ENCODE measurements at places on chromosomes 2 and 18.

DNA sequence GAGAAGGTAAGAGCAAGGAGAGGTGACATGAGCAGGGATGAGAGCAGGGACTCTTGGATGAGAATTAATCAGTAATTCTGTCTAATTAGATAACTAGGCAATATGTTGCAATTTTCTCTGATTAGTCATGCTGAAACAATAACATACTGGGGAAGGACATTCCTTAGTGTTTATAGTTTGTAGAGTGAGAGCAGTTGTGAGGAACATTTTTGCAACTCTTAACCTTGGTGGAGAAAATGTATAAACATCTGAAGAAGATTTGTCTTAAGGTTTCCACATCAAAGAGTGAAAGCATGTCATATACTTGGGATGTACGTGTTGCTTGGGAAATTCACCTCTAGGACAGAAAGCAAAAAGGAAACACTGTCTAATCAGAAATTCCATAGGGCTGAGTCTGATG lies 955.4 kb upstream of the FANCL start:
- DNase-seq = no peak

DNA sequence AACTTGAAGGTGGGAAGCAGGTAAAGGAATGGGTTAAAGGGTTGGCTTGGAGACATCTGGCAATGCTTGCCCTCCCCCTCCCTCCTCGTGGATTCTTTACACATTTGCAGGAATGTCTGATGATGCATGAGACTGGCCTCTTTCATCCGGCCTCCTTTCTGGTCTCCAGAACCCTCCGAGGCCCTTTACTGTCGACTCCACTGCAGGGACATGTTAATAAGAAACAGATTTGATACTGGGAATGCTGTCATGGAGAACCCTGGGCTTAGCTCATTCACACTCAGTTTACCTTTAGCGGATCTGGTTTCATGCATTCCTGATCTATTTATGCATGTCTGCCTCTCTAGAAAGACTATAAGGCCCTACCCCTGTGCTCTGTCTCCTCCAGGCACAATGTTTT lies 238.7 kb downstream of the TGIF1 start:
- DNase-seq = no peak

DNA sequence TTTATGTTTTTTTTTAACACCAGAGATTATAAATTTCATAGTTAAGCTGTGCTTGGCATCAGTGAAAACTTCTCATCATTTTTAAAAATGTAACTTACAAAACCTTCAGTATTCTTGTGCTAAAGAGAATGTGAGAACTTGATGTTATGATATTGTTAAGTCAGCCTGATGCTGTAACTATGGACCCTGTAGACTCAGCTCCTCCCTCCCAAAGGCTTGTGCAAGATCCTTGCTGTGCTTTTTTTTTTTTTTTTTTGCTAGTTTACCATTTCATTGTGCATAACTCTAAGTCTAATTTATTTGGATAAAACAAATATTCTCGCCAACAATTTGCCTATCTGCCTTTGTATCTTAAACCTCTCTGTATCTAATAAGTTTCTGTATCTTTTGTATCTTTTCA lies 12.9 kb upstream of the TFPI start:
- no peak for DNase-seq

DNA sequence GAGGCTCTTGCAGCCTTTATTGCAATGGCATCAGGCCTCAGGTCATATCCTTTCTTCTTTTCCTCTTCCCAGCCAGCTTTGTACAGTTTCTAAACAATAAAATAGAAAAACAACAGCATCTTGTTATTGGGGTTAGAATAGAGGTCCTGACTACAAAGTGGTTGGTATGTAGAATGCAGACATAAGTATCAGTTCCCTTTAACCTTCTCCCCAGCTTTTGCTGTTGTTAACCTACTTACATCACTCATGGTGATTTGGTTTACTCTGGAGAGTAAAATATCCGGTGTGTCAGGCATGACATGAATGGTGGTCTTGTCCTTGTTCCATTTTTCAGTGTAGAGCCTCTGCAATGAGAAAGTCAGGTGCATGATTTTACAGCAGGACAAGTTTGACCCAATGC lies 69.8 kb downstream of the NEB start:
- no peak for DNase-seq

DNA sequence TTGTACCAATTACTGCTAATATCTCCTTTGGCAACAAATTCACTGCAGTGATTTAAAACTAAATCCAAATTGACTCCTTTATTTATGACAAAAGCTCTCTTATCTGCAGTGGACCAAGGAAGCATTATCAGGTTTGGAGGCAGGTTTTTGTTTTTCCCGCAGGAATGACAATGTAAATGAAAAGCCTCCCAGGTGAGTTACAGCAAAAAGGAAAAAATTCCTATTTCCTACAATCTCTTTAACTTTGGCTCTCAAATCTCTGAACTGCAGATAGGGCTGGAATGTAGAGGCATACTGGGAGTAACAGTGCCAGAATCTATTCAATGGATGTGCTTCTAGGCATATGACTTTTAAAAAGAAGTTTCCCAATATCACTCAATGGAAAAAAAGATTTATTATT lies 28.9 kb upstream of the LRP2 start:
- DNase-seq = no peak

GRCh38 chr18:57389271-57389670 lies 36.9 kb downstream of the ST8SIA3 start:
- no peak for DNase-seq

DNA sequence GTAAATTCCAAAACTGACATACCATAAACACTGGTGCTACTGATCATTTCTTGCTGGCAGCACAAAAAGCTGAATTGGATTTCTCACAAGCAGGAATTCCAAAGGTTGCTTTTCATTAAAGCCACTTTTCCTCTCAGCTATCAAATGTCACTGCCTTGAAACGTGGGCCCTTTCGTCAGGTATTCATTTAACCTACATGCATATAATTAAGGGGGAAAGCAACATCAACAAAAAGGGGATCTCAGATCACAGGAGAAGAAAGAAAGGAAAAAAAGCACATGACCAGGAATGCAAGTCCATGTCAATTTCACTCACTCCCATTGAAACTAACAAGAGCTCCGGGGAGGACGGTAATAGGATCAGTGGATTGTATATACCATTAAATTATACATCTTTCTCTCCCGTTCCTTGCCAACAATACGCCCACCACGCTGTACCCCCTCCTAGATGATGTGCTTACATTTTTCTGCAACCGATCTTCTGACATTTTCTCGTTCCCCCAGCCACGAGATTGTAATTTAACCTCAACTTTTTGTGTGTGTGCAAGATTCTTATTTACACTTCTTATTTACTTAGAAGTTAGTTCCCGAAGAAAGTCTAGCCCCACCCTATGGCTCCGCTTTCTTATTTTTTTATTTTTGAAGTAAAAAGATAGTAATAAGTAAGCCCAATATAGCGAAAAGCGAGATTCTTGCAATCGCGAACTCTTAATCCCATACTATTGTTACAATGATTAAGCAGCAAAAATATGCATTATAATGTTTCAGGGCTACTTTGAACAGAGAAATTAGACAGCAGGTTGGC lies 725 bp downstream of the FIGN start:
- DNase-seq = no peak

DNA sequence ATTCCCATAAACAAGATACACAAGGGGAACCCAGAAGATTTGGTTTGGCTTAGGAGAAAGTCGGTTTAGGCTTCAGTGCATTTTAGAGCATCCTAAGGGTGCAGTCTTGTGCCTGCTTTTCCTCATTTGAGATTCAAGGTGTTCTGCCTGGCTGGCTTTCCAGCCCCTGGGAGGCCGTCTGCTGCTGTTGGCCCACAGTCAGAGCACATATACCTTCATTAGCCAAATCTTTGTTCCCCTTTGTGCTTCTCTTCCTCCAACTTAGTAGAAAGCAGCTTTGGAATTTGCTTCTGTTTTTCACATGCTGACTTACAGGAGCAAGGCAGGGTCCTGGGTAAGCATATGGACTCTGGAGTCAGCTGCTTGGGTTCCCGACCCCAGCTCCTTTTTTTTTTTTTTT lies 477.1 kb upstream of the TCF4 start:
- no peak for DNase-seq

- DNase-seq = peak; percentile 98
Measured at GRCh38 chr2:112054847-112055729, at the start of gene TMEM87B. TMEM87B (plus strand) TSS chr2:112055269; CDS start chr2:112055592, 323 bp downstream.

GRCh38 chr2:197007716-197008628 lies 81.5 kb upstream of the PGAP1 start:
- no peak for DNase-seq

- no peak for DNase-seq
Measured at GRCh38 chr2:71930049-71930681, 217.5 kb downstream of the CYP26B1 start.

DNA sequence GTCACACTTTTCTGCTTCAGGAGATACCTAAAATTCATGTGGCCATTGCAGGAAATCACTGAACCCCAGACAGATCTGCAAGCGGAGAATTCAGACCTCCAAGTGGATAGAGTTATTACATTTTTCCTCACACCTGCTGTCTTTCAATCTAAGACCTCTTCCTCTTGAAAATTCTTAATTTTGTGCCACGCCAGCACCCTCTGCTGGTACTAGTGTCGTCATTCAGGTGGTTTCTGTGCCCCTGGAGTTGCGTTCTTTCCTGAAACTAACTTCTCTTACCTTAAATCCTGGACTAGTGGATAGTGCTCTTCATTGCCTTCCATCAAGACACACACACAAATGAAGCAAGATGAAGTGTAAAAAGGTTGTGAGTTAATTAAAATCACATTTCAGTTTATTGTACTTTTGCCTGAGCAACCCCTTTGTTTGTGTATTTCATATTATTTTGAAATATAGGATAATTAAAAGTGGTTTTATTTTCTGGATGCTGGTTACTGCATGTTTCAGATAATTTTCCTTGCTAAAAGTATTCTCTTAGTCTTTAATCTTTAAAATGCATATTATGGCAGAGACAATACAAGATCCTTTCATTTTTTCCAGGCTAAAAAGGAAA lies 1.6 kb upstream of the DNER start:
- DNase-seq = peak; percentile 17

DNA sequence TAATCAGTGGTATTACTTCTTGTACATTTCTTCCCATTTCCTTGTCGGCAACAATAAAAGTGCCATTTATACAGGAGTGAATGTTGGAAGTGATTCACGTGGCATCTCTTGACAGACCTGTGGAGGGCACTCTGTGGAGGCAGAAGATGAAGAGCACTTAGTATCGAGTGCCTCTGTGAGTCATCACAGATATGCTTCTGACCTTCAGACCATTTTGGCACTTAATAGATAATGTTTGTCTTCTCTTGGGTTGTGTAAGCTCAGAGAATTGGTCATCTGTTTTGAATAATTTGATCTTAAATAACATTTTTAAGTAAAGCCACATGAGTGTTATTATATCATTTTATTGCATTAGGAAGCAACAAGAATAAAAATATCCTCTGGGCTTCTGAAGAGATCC lies 305.5 kb downstream of the PTPRM start:
- no peak for DNase-seq

GRCh38 chr2:24054366-24055010 lies 4.9 kb downstream of the FKBP1B start:
- DNase-seq = no peak

- no peak for DNase-seq
Measured at GRCh38 chr2:66984864-66985263, 412.3 kb upstream of the ETAA1 start.

GRCh38 chr2:96762529-96763311 lies 2.0 kb downstream of the CNNM4 start:
- DNase-seq = peak; percentile 16

DNA sequence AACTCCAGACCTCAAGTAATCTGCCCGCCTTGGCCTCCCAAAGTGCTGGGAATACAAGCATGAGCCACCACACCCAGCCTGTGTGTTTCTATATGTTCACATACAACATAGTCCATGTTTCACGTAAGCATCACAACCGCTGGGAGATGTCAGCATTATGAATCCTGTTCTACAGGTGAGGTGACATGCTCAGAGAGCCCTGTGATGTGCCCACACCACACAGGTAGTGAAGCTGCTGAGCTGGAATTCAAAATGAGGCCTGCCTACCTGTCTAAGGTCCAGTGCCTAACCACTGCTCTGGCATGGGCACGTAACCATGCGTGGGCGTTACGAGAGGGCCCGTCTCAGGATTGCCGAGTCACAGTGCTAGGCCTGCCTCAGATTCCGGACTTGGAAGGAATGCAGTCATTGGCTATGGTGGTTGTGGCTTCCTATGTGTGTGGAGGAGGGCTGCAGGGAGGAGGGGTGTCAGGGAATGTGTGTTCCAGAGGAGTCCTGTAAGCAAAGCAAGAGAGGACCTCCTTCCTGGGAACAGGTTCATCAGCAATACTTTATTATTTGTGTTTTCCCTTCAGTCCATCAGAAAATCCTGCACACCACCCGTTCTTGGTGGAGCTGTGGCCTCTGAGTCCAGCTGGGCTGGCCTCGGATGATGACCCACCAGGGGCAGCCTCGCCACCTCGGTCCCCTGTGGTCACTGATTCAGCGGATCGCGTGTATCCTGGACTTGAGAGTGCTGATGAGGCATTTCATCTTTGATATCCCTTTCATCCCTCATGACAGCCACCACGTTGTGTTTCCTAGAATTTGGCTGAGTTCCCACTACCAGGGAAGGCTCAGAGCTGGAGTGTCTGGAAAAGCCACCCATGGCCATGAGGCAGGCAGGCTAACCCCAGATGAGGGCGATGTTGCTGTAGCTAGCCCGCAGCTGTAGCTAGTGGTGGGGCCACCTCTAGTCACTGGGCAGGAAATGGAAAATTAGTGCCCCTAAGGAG lies 31.1 kb downstream of the HK2 start:
- peak; percentile 57 for DNase-seq

DNA sequence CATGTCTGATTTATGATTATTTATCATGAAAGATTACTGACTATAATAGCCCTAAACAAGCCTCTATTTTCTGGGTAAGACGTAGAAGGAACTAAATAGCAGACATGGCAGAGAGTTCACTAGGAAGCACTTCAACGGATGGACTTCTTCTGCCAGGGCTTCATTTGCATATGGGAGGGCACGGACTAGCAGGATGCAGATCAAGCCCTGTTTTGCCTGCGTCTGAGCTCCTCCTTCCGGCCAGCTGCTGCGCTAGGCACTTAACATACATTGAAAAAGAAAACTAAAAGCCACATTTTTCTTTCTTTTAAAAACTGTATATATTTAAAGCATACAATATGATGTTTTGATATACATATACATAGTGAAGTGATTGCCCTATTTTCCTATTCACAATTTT lies 340.0 kb upstream of the MEX3C start:
- DNase-seq = no peak

GRCh38 chr2:171610824-171611223 lies 76.4 kb upstream of the DYNC1I2 start:
- DNase-seq = no peak

DNA sequence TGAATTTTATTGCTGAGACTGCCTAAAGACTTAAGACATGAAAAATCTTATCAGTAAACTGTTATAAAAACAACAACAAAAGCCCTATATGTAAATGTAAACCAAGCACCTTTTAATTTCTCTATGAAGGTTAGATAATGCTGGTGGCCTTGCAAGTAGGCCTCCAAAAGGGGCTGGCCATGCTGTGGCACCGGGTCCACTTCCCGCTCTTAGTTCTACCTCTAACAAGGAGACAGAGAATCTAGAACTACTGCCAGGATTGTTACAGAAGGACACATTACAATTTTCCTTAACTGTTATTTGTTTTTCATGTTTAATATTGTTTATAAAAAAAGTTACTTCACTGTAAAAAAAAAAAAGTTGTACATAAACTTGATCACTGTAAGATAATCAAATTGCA lies 49.0 kb downstream of the UGP2 start:
- no peak for DNase-seq

- no peak for DNase-seq
Measured at GRCh38 chr18:32372381-32373061, 98.2 kb downstream of the GAREM1 start.
